ENCODE measurements at places on chromosomes 7 and 10.

DNA sequence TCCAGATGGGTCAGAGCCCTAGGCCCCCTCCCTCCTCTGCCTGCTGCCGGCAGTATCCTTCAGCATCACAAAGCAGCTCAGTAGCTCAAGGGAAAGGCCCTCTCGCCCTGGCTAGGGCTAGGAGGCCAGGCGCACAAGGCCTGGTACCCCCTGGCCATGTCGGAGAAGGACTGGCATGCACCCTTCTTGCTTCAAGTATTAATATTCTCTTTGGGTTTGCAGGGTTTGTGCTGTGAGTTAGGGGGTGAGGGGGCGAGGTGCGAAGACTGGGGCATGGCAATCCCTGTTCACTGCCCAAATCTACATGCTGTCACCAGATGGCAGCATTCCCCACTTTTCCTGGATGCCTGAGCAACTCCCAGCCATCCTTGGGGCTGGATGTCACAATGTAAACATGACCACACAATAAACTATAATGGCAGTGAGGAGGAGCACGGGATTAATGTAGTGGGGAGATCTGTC, 105.2 kb downstream of the NEURL1 start:
- DNase-seq, result no peak

GRCh38 chr10:119483839-119484238, 58.7 kb downstream of the RGS10 start:
- no peak for DNase-seq

- no peak for DNase-seq
Measured at GRCh38 chr7:139679731-139680594, 97.8 kb downstream of the HIPK2 start.

DNA sequence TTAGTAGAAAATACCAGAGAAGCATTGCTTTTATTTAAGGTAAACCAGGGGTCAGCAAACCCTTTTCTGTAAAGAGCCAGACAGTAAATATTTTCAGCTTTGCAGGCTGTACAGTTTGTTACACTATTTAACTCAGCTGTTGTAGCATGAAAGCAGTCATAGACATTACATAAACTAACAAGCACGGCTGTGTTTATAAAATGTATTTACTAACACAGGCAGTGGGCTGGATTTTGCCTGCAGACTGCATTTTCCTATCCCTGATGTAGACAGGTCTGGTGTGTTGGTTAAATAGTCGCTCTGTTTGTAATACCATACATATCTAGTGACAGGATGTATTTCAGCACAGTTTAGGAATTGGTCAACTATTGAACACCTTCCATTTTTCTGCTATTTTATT, 129.3 kb downstream of the ST7 start:
- DNase-seq, result no peak

GRCh38 chr7:129779602-129780256, 168.2 kb downstream of the NRF1 start:
- no peak for DNase-seq

- DNase-seq, result no peak
Measured at GRCh38 chr7:74575083-74575784, 82.3 kb upstream of the GTF2I start.

Measured in T-helper 1 cell (primary cell).